ENCODE measurements at places on chromosomes 12 and 14. TPM values are rescaled to one million over a fixed set of nuclear protein-coding genes. Genes with fewer than 3 reads are reported as not detected.

Gene GCH1
- 3.5 TPM for total RNA-seq

GRCh38 chr12:88245905-88246304 is 103.8 kb downstream of the TMTC3 start:
- DNase-seq: no peak

- peak; percentile 56 for DNase-seq
Measured at GRCh38 chr12:50725011-50725942, 38.6 kb upstream of the ATF1 start.

DNA sequence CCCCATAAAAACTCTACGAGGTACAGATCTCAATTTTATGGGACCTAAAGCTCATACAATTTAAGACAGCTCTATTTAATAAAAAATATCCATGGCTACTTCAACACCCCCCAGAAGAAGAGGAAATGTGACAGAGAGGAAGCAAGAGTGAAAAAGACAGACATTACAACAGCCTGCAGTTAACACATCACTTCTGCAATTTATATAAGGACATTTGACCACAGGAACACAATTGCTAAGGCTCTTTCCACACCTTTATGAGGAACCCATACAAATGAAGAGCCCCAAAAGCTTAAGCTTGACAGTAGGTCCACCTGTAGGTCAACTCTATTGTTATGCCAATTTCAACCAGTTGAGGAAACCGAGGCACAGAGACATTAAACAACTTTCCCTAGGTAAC is 5.6 kb downstream of the OR10P1 start:
- DNase-seq: no peak

- DNase-seq: no peak
Measured at GRCh38 chr14:51236314-51236713, 3.7 kb upstream of the TMX1 start.

DNA sequence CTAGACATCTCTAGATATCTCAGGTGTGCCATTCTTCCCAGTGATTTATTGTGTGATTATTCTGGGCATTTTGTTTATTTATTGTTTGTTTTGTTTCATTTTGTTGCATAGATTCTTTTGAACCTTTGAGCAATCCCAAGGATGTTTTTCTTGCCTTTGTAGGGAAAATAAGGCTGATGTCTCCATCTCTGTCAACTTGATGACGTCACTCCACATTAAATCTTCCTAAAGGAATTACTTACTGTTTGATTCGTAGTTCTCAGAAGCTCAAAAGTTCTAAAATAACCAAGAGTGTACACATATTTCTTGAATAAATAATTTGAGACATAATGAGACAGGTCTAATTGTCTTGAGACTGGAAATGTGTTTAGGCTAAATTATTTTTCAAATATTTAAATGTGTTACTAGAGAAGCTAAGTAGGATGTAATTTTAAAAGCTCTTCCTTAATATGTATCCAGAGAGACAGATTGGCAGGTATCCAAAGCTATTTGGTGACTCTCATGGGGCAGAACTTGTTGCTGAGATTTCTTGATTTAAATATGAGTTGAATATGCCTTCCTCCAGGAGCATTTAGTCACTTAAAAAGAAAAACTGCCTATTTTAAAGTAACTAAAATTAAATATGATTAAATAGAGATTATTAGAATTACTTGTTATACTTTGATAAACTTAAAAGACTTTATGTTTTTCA is 128.7 kb downstream of the CNTN1 start:
- DNase-seq: no peak

Gene PWP1
- total RNA-seq: 33.6 TPM

DNA sequence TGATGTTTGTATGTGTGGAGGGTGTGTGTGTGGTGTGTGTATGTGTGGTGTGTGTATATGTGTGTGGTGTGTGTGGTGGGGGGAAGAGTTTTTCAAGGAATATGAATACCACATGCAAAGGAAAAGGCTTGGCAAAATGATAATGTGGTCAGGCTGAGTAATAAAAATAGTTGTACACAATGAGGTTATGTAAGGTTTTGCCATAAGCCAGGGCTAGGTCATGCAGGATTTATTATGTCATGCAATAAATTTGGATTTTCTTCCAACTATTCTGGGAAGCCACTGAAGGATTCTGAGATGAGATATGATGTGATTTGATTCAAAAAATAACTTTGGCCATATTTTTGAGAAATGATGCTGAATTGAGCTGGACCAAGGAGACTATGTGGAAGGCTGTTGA is 1191.6 kb upstream of the SEL1L start:
- DNase-seq: peak; percentile 82

GRCh38 chr12:98416845-98417244 is 98.5 kb upstream of the TMPO start:
- no peak for DNase-seq

DNA sequence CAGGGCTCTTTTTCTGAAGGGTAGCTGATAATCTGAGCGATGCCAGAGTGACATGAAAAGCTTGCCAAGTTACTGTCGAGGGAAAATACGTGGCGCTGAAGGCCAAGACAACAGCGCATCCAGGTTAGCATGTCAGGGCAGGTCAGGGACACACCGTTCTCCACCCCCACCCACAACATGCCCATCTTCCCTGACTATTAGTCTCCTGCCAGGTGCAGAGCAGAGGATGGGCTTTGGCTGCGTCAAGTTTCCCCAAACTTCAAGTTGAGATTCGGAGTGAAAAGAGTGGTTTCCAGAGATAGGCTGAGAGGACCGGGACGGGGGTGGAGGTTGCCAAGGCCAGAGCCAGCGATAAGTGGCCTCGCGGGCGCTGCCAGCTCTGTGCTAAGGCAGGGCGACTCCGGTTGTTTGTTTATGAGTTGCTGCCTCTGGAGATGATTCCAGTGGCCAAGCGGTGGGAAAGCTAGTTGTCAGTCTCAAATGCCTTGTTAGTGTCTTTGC is 1.7 kb downstream of the TRHDE start:
- DNase-seq: no peak

- no peak for DNase-seq
Measured at GRCh38 chr12:94638521-94638920, 11.8 kb downstream of the TMCC3 start.

- no peak for DNase-seq
Measured at GRCh38 chr12:24349051-24349799, 399.8 kb upstream of the SOX5 start.

- DNase-seq: peak; percentile 66
Measured at GRCh38 chr12:54439521-54440255, 20.6 kb upstream of the ITGA5 start.

DNA sequence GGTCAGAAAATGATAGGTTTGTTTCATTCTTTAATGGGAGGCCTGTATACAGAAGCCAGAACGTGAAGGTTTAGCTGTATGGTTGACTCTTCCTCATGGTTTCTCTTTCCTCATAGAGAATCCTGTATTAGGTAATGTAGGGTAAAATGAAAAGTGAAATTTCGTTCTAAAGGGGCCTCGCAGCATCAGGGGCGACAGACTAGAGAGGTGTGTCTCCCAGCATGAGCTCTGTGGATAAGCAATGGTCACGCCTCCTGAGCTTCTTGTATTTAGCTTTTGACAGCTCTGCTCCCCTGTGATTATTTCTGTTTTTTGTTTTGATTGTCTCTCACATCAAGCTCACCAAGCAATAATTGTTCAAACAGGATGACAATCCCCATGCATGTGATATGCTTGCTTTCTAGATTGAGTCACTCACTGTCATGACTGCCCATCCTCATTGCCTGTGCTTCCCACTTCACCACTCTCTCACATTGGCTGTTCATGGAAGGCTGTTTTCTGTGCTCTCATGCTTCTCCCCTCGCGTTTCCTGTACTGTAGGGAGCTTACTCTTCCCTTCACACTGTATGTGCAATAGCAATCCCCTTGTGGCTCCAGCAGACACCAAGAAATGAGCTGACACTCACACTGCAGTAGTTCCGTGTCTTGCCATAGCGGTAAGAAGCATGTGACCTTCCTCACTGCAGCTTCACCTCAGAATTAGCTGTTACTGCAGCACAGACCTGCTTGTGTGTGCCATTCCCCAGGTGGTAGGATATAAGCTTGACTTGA is 44.0 kb downstream of the RAD52 start:
- DNase-seq: no peak

Gene PKP2
- 11.5 TPM for total RNA-seq

Gene RD3L
- total RNA-seq: not detected

DNA sequence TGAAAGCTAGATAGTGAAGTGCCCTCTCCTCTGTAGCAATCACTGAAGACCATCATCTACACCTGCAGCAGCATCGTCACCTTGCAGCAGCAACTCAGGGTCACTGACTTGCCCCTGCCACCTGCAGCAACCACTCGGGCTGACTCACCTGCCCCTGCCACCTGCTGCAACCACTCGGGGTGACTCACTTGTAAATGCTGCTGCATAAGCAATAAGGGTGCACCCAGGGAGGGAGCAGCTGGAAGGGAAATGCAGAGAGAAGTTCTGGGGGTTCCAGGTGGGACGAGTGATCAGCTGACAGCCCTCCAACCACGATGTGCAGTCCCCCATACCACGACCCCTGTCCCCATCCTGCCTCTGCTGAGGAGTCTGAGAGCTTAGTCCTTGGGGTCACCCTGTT is 357.1 kb upstream of the SFSWAP start:
- no peak for DNase-seq

DNA sequence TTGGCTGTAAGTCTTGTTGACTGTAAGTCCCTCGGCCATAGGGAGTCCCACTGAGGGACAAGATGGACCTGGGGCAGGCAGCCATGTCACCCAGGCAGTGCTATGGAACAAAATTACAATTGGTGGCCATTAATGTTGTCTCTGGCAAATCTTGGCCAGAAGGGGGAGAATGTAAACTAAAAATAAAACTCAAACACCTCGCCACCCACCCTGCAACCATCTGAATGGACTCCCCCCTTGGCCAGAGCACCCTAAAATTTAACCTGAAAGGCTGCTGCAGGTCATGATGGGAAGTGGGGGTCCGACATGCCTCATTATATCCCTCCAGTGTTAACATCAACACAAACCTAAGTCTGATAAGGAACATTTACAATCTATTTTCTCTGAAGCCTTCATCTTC is 8.2 kb downstream of the SLC22A17 start:
- no peak for DNase-seq

GRCh38 chr12:52244615-52244994 is 11.6 kb downstream of the KRT7 start:
- DNase-seq: no peak

GRCh38 chr14:104592785-104593184 is 11.8 kb downstream of the TMEM179 start:
- DNase-seq: no peak

Gene CLEC2B
- 18.7 TPM for total RNA-seq

- DNase-seq: no peak
Measured at GRCh38 chr14:99239661-99240092, 32.3 kb downstream of the BCL11B start.

- no peak for DNase-seq
Measured at GRCh38 chr14:44700184-44700583, 193.1 kb upstream of the FSCB start.

DNA sequence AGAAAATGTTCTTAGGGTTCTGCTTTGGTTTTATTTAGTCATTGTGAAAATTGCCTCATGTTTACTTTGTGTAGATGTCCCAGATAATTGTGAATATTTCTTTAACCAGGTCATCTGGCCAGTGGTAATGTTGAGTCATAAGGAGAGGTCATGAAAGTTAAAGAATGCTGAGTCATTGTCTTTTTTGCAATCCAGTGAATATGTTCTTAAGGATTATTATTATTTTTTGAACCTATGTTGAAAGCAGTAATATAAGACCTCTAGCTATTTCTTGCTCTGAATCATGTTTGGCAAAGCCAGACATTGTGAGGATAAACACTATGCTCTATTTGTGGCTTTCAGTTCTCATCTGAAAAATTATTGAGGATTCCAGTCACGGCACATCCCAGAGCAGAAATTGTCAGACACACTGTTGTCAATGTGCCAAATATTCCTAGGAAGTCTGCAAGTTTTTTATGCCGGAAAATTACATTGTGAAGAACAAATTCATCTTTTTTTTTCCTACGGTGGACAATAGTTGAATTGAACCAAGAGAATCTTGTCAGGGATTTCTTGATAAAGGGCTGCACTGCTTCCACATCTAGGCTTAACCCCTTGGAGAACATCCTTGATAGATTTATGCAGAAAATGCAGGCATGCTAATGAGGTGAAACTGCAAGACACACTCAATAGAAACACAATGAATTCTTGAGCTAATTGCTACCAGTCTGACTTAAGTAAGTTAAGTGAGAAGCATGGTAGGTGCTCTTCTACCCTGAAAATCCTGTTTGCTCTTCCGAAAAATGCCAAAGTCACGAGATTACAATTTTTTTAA is 369.6 kb downstream of the ATP23 start:
- DNase-seq: peak; percentile 57

- DNase-seq: no peak
Measured at GRCh38 chr12:81303935-81304334, 226.1 kb downstream of the ACSS3 start.

DNA sequence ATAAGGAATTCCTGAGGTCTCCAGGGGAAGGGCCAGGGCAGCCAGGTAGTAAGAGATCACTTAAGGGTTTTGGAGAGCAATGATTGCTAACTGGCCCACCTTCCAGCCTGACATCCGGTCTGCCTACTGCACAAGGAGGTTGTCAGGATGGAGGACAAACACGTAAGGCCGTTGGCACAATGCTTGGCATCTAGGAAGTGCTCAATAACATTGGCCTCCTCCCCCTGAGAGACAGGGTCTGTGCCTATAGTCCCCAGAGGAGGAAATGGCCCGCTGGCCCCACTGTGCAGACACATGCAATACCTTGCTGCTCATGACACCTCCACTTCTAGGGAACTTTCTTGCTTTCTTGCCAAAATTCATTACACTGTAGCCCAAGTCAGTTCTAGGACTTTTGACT is 73.2 kb downstream of the NTF3 start:
- no peak for DNase-seq

- no peak for DNase-seq
Measured at GRCh38 chr14:75784314-75784686, 123.3 kb downstream of the TTLL5 start.

Gene RIPK3
- 5.6 TPM for total RNA-seq

- no peak for DNase-seq
Measured at GRCh38 chr14:27372771-27373170, 774.9 kb upstream of the NOVA1 start.

GRCh38 chr14:61298824-61299223 is 17.7 kb upstream of the TMEM30B start:
- DNase-seq: no peak

- no peak for DNase-seq
Measured at GRCh38 chr14:77359626-77360025, 17.3 kb downstream of the TMED8 start.

Gene FAM90A1
- not detected for total RNA-seq

GRCh38 chr12:12460935-12461922 is 101.4 kb downstream of the DUSP16 start:
- DNase-seq: no peak

Gene RBM19
- 16.8 TPM for total RNA-seq

DNA sequence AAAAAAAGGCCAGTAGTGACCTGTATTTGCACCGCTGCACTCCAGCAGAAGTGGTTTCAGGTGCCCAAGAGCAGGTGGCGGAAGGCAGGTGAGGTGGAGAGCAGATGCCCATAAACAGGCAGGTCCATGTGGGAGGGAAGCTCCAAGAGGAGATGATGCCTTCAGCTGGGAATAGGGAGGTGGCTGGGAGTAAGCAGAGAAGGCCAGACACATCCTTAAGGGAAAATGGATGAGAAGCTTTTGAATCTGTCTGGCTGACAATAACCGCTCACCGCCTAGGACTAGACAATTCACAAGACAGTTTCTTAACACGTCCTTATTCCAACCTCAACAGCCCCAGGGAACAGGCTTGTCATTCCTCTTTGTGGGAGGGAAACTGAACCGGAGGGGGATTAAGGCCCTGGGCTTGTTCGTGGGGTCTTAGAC is 43.9 kb upstream of the PLEKHG6 start:
- no peak for DNase-seq
